ENCODE measurements at places on chromosomes 13 and 19.

DNA sequence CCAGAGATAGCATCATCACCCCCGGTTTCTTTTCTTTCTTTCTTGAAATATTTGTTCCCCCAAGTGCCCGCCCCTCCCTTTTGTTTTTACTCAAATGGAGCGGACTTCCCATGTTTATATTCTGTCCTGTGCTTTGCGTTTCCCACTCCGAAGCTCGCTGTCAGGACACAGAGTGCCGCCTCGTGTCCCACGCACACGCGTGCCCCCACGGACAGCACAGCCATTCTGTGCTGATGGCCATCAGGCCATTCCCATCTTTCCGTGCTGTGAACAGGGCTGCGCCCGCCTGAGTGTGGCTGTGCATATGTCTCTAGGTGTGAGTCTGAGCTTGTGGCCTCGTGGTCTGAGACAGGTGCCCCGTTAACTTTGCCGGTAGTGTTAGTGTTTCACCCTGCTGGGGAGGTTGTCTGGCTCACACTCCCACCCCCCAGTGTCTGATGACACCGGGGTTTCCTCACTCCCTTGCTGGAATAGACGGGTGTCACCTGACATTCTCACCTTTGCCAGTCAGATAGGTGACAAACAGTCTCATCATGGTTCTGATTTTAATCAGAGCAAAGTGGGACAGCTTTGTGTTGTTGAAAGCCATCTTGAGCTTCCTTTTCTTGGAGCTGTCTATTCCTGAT lies 6.9 kb downstream of the PAK4 start:
- H3K36me3 ChIP-seq, result no peaks in the 10 kb centered on the region
- DNase-seq, result no peak
- no peak overlapping the region for H3K4me3 ChIP-seq
- H3K4me1 ChIP-seq, result peaks cover 80% of the 10 kb centered on the region
- no peak overlapping the region for H3K27ac ChIP-seq

- peaks cover 3% of the 10 kb centered on the region for H3K27me3 ChIP-seq
- no peaks in the 10 kb centered on the region for H3K36me3 ChIP-seq
- H3K4me3 ChIP-seq, result no peak overlapping the region
- no peak overlapping the region for H3K27ac ChIP-seq
- H3K4me1 ChIP-seq, result peaks cover 19% of the 10 kb centered on the region
- no peak for DNase-seq
Observed at GRCh38 chr19:41998246-41999020, 4.4 kb upstream of the ATP1A3 start.

DNA sequence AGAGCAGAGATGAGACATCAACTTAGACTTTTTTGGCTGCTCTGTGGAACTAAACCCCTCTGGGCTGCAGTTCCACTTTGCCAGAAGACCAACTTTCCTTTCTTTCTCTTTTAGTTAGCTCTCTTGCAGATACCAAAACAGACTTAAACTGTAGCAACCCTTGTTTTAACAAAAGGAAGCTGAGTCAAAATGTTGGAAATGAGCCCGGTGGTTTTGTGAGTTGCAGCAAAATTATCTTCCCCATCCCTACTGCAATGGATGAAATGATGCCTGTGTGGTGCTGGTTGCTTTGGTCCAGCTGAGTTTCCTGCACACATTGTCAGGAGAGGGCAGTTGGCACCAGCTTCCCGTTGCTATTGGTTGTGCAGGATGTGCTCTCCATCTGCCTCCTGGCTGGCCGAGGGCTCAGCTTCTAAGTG lies 115.3 kb downstream of the LRCH1 start:
- peak; percentile 45 for DNase-seq
- H3K27ac ChIP-seq, result no peak overlapping the region
- peaks cover 55% of the 10 kb centered on the region for H3K4me1 ChIP-seq
- no peaks in the 10 kb centered on the region for H3K36me3 ChIP-seq
- peak overlapping the region; percentile 13 for H3K4me3 ChIP-seq
- no peaks in the 10 kb centered on the region for H3K27me3 ChIP-seq

DNA sequence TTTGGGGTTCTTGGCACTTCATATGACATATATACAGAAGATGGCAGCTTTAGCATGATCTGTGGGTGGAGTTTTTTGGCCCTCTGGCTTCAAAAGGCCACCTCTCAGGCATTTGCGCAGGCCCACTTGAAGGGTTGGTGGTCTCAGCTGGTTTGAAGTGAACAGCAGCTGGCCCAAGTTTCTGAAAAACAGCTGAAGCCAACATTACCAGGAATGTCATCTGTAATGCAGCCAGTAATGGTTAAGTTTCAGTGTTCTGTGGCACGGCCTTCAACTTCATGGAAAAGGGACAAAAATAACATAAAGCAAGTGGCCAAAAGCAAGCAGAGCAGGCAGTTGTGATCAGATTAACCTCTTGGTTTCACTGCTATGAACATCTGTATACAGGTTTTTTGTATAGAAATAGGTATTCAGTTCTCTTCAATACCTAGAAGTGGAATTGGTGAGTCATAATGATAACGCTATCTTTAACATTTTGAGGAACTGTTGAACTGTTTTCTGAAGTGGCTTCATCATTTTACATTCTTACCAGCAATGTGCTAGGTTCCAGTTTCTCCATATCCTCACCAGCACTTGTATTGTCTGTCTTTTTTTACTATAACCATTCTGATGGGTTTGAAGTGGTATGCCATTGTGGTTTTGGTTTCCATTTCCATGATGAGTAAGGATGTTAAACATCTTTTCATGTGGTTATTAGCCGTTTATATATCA lies 245.4 kb downstream of the SHISA2 start:
- H3K27ac ChIP-seq, result no peak overlapping the region
- no peak overlapping the region for H3K4me3 ChIP-seq
- no peaks in the 10 kb centered on the region for H3K36me3 ChIP-seq

GRCh38 chr13:41220401-41220800 lies 26.0 kb upstream of the KBTBD7 start:
- peaks cover 4% of the 10 kb centered on the region for H3K36me3 ChIP-seq
- H3K4me3 ChIP-seq, result no peak overlapping the region
- H3K27ac ChIP-seq, result no peak overlapping the region
- no peaks in the 10 kb centered on the region for H3K27me3 ChIP-seq
- H3K4me1 ChIP-seq, result no peaks in the 10 kb centered on the region
- no peak for DNase-seq

DNA sequence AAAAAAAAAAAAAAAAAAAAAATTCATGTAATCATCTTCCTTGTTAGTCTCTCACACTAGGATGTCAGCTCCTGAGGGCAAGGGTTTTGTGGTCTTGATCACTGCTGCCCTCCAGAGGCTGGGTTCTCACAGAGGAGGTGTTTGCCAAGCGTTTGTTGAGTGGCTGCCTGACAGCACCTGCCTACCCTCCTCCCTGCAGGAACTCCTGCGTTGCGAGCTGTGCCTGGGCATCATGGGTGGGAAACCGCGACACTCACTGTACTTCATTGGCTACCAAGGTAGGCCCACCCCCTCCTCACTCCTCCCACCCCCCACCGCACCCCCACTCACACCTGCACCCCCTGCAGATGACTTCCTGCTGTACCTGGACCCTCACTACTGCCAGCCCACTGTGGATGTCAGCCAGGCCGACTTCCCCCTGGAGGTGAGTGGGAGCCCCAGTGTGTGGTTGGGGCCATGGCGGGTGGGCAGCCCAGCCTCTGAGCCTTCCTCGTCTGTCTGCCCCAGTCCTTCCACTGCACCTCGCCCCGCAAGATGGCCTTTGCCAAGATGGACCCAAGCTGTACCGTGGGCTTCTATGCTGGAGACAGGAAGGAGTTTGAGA lies 8.1 kb downstream of the ATG4D start:
- no peak overlapping the region for H3K4me3 ChIP-seq
- H3K27me3 ChIP-seq, result no peaks in the 10 kb centered on the region
- no peaks in the 10 kb centered on the region for H3K4me1 ChIP-seq
- DNase-seq, result no peak

DNA sequence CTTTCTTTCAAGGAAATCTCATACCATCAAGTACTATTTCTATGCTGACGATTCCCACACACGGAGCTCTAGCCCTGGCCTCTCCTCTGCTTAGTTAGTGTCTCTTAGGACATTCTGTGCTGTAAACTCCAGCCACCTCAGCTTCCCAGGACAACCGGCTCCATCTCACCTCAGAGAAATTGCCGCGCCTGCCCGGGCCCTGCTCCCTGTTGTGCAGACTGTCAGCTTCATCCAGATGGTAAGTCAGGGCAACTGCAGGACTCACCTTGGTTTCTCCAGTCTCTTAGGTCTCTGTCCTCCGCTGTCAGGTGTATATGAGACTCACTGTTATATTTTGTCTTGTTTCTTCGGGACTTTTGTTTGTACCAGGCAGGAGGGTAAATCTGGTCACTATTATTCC lies 98.7 kb downstream of the SPACA7 start:
- H3K4me1 ChIP-seq, result no peaks in the 10 kb centered on the region
- no peaks in the 10 kb centered on the region for H3K36me3 ChIP-seq
- no peak for DNase-seq

DNA sequence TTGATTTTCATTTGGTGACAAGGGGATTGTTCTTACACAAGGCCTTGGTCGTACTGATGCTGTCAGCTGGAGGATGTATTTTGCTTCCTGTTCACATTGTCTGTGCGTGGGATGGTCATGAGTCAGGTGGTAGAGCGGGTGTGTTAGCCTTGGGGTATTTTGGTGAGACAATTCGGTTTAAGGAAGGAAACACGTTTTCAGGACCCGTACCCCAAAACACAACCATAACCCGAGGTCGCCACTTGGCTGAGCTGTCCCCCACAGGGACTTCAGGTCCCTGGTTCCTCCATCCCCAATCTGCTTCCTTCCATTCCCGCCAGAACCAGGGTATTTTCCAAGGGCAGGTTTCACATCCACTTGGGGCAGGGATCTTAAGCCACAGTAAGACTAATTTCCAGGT lies 15.0 kb downstream of the MYO9B start:
- H3K36me3 ChIP-seq, result peaks cover 12% of the 10 kb centered on the region
- no peak for DNase-seq
- peak overlapping the region; percentile 98 for H3K27ac ChIP-seq
- H3K4me1 ChIP-seq, result peaks cover 44% of the 10 kb centered on the region
- H3K27me3 ChIP-seq, result no peaks in the 10 kb centered on the region

- no peak overlapping the region for H3K27ac ChIP-seq
- no peaks in the 10 kb centered on the region for H3K36me3 ChIP-seq
- no peaks in the 10 kb centered on the region for H3K4me1 ChIP-seq
- DNase-seq, result no peak
Observed at GRCh38 chr13:23868521-23868920, 20.7 kb downstream of the MIPEP start.

DNA sequence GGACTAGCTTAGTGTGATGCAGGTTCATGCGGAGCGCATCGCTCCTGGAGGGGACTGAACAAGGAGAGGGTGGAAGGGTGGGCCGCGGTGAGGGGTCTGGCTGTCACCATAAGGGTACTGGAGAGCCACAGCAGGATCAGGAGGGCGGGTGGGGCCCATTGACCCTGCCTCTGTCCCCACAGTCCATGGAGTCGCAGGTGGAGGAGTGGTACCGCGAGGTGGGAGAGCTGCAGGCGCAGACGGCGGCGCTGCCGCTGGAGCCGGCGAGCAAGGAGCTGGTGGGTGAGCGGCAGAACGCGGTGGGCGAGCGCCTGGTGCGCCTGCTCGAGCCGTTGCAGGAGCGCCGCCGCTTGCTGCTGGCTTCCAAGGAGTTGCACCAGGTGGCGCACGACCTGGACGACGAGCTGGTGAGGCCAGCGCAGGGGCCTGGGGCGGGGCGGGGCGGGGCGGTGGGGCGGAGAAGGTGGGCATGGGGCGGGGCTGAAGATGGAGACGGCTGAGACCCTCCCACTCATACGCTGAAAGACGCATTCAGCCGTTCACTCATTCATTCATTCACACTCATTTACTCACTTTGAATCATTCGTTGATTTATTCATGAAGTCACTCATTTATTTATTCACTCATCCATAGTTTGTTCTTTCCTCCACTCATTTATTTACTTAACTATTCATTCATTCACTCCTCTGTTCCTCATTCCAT lies 27.5 kb upstream of the SHKBP1 start:
- H3K36me3 ChIP-seq, result no peaks in the 10 kb centered on the region
- no peak overlapping the region for H3K27ac ChIP-seq
- H3K4me3 ChIP-seq, result no peak overlapping the region
- H3K4me1 ChIP-seq, result peaks cover 7% of the 10 kb centered on the region
- H3K27me3 ChIP-seq, result peaks cover 22% of the 10 kb centered on the region

DNA sequence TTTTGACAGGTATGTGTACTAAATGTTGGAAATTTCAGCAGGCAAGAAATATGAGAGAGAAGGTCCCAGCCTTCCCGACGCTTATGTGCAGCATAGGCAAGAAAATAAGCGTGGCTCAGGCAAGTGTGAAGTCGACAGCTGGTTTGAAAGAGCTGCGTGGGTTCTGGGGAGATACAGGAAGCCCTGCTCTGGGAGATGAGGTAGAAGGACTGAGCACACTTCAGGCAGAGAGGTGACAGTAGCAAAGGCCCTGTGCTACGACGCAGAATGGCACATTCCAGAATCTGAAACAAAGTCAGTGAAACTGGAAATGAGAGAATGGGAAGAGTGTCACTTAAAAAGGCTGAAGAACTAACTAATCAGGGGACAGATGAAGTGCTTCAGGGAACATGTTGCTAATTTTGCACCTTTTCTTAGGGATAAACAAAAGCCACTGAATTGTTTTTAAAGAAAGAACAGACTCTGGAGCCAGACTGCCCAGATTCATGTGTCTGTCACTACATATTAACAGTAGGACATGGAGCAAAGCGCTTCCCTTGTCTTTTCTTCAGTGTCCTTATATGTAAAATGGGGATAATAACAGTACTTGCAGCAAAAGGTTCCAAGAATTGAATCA lies 160.1 kb downstream of the SPRY2 start:
- no peak overlapping the region for H3K4me3 ChIP-seq
- H3K36me3 ChIP-seq, result no peaks in the 10 kb centered on the region
- no peaks in the 10 kb centered on the region for H3K4me1 ChIP-seq
- no peaks in the 10 kb centered on the region for H3K27me3 ChIP-seq

- H3K27me3 ChIP-seq, result peaks cover 34% of the 10 kb centered on the region
- no peaks in the 10 kb centered on the region for H3K36me3 ChIP-seq
- H3K27ac ChIP-seq, result no peak overlapping the region
- DNase-seq, result no peak
- H3K4me1 ChIP-seq, result no peaks in the 10 kb centered on the region
Observed at GRCh38 chr19:30652751-30653150, 280.6 kb downstream of the ZNF536 start.

GRCh38 chr19:51259348-51260245 lies 8.7 kb downstream of the SIGLECL1 start:
- H3K36me3 ChIP-seq, result no peaks in the 10 kb centered on the region
- H3K27me3 ChIP-seq, result no peaks in the 10 kb centered on the region
- H3K4me3 ChIP-seq, result no peak overlapping the region
- no peaks in the 10 kb centered on the region for H3K4me1 ChIP-seq
- no peak for DNase-seq

GRCh38 chr19:3248728-3249326 lies 24.4 kb downstream of the CELF5 start:
- H3K4me3 ChIP-seq, result no peak overlapping the region
- H3K36me3 ChIP-seq, result no peaks in the 10 kb centered on the region
- DNase-seq, result no peak
- no peaks in the 10 kb centered on the region for H3K4me1 ChIP-seq
- no peaks in the 10 kb centered on the region for H3K27me3 ChIP-seq
- H3K27ac ChIP-seq, result no peak overlapping the region

GRCh38 chr13:97302611-97303010 lies 80.5 kb downstream of the MBNL2 start:
- no peak overlapping the region for H3K4me3 ChIP-seq
- no peak for DNase-seq
- H3K27ac ChIP-seq, result no peak overlapping the region
- no peaks in the 10 kb centered on the region for H3K27me3 ChIP-seq
- no peaks in the 10 kb centered on the region for H3K36me3 ChIP-seq

- H3K4me1 ChIP-seq, result no peaks in the 10 kb centered on the region
- peak overlapping the region; percentile 39 for H3K27ac ChIP-seq
- peak overlapping the region; percentile 54 for H3K4me3 ChIP-seq
- H3K27me3 ChIP-seq, result peaks cover 45% of the 10 kb centered on the region
- DNase-seq, result no peak
Observed at GRCh38 chr19:15453091-15453578, 3.4 kb upstream of the WIZ start.
